ENCODE measurements at places on chromosomes 2 and 18.

DNA sequence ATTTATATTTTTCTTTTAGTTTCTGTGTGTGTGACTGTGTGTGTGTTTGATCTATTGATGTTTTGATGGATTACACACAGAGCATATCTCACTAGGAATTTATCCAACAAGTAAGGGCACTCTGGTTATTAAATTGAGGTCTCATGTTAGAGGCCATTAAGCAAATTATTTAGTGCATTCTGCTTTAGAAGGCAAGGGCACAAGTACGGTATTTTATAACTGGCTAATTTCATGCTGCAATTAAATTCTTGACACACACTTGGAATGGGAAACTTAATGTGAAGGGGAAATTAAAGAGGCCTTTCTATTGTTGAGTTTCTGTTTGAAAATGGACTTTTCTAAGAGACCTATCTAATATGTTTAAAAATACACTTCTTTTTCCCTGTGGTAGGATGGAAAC lies 25.8 kb downstream of the NYAP2 start:
- no peak for DNase-seq

GRCh38 chr2:61950571-61951315 lies 45.3 kb downstream of the COMMD1 start:
- DNase-seq: no peak

DNA sequence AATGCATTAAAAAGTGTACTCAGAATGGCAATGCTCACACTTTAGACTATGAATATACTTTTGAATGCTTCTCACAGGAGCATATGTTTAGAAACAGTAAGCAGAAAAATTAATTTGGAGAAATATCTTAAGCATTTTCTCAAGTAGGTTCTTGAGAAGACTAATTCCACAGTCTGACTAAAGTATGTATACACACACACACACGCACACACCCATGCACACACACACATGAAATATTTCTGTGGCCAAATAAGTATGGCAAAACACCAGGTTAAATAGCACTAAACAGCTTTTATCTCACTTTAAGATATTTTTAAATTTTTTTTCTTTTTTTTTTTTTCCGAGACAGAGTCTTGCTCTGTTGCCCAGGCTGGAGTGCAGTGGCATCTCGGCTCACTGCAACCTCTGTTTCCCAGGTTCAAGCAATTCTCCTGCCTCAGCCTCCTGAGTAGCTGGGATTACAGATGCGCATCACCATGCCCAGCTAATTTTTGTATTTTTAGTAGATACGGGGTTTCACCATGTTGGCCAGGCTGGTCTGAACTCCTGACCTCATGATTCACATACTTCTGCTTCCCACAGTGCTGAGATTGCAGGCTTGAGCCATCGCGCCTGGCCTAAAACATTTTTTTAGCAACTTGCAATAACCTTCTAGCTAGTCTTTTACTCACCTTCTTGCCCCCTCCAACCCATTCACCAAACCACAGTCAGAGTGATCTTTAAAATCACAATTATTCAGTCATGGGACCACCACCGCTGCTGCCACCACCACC lies 67.5 kb upstream of the SCG2 start:
- DNase-seq: peak; percentile 38

- no peak for DNase-seq
These were observed 47.4 kb upstream of the CAB39 start for GRCh38 chr2:230665263-230665691.

- peak; percentile 51 for DNase-seq
These were observed 56.8 kb downstream of the BIN1 start for GRCh38 chr2:127049927-127050802.

- DNase-seq: peak; percentile 29
These were observed 284.9 kb downstream of the OSR1 start for GRCh38 chr2:19073522-19073921.

- no peak for DNase-seq
These were observed 128.9 kb upstream of the ASB18 start for GRCh38 chr2:236393101-236393500.

DNA sequence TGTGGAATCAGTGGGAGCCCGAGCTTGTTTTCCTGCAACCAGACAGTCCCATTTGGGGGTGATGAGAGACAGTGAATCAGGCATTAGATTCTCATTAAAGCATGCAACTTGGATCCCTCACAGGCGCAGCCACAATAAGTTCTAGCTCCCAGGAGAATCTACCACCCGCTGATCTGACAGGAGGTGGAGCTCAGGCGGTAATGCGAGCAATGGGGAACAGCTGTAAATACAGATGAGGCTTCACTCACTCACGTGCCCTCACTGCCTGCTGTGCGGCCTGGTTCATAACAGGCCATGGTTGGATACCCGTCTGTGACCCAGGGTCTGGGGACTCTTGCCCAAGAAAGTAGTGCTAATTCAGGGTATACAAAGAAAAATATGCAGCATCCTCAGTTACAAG lies 144.8 kb upstream of the RGPD4 start:
- DNase-seq: peak; percentile 70

DNA sequence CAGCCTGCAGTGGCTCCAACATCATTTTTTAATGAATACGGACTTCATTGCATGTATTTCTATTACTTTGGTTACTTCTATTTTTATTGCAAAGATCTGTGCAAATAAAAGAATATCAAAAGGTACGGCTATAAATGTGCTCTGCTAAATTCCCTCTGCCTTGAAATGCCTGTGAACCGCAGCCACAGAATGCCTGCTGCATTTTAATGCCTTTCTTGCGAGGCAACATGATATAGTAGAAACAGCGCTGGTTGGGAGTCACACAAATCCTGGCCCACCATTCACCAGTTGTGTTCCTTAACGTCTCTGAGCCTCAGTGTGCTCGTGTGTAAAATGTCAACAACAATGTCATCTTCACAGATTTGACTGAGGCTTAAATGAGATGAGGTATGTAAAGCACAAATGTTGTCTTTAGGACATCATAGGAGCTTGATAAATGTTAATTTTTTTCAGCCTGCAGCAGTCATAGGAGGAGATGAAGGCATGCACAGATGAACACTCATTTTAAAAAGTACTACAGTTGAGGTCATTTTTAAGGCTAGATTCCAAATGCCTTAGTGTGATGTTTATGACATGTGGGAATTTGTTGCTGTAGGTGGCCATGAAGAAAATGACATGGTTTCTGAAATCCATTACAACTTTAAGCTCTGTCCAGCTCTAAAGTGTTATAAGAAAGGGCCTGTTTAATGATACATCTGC lies 187.6 kb upstream of the NRP2 start:
- DNase-seq: peak; percentile 54

DNA sequence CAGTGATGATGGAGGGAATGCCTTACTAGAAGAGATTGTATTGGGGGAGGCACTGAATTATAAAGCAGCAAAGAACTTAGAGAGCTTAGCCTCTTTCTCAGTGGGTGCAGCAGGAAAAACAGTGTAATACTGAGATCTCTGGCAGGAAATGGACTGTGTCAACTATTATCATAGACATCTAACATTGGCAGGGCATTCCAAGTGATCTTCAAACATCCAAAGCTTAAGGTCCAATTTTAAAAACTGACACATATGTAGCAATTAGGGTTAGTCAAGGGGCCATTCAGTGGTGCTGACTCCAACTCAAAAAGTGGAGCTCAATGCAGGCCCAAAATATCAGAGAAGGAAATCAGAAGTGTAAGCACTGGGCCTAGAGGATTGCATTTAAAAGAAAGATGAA lies 106.6 kb upstream of the DDX18 start:
- DNase-seq: no peak

DNA sequence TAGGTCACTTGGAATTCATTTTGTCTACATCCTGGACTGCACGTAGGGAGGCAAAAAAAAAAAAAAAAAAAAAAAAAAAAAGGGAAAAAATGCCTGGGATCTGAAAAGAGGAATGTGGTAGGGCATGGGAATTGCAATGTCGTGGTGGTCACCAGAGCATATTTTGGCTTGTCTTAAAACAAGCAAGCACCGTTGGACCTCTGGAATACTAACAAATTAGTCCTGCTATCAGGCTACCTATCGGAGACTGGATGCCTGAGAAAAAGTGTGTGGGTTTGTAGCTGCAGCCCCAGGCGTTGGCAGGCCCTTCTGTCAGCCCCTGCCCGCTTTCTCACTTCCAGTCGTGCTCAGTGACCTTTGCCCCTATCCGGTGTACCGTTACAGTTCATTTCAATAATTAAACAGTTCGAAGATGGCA lies 588.5 kb upstream of the ZEB2 start:
- DNase-seq: peak; percentile 83

GRCh38 chr2:225996462-225996828 lies 596.9 kb downstream of the NYAP2 start:
- DNase-seq: no peak

GRCh38 chr2:147468349-147468748 lies 376.5 kb upstream of the ACVR2A start:
- DNase-seq: no peak

DNA sequence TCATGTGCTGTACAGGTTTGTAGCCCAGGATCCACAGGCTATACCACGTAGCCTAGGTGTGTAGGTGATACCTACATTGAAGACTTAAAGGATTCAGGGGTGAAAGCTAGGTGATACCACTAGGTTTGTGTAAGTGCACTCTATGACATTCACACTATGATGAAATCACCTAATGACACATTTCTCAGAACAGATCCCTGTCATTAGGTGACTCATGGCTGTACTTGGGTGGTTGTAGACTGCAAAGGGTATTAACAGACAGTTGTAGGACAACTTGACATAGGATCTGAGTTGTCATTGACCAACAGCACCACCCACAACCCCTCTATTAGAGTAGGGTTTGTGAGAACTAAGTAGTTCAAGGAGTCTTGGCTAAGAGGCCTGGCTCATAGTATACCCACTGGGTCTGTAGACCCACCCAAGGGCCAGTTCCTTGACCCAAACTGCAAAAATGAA lies 27.7 kb upstream of the SMCHD1 start:
- peak; percentile 36 for DNase-seq

DNA sequence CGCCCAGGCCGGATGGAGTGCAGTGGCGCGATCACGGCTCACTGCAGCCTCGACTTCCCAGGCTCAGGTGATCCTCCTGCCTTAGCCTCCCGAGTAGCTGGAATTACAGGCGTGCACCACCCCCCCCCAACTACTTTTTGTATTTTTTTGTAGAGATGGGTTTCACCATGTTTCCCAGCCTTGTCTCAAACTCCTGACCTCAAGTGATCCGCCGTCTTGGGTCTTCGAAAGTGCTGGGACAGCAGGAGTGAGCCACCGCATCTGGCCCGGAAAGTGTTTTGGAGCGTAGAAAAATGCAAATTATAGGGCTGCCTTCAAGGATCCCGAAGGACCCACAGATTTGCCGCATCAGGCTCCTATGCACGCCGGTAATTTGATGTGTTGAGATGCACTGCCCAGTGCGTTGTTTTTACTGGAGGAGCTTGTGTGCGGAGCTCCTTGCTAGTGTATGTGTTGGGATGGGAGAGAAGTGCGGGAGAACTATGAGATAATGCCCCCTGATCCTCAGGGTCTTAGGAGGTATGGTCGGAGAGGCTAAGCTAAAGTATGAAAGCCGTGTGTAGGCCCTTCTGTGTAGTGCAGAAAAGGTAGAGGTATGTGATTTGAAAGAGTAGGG lies 1.2 kb upstream of the CLASP1 start:
- DNase-seq: peak; percentile 9
